ENCODE measurements at places on chromosomes 4 and X.
A peak's percentile ranks its signal among the peaks of the same experiment; 100 is the strongest.

GRCh38 chr4:20065952-20066351 lies 185.8 kb upstream of the SLIT2 start:
- no peak for DNase-seq

DNA sequence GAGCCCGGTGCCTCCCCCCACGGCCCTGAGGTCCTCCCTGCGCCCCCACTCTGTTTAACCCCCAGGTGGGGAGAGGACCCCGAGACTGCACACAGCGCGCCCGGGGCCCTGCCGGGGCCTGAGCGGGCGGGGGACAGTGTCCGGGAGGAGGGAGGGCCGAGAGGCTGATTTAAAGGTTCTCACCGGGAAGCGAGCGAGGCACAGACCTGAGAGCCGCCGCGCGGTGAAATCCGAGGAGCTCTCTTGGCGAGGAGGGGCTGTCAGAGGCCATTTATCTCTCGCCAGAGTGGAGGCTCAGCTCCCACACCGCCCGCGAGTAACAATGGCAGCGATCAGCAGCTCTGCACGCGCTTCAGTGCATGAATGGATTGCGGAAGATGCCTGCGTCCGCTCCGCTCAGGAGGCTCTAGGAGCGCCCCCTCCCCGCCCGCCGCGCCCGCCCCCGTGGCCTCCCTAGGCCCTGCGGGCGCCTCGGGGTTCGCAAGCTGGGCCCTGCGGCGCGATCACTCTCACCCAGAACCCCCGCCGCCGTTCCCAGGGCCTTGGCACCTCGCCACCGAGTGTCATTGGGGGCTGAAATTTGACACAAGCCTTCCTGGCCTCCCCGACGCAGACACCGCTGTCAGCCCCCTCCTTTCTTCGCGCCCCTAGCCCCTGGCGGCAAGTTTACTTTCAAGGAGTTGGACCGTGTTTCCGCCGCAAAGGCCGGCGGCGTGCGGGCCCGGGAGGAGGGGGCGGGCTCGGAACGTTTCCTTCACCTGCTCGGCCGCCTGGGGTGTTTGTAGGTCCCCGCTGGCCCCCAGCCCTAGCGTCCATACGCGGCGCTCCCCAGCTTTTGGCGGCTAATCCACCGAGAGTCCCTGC lies 48.7 kb upstream of the BCOR start:
- peak; percentile 23 for DNase-seq

DNA sequence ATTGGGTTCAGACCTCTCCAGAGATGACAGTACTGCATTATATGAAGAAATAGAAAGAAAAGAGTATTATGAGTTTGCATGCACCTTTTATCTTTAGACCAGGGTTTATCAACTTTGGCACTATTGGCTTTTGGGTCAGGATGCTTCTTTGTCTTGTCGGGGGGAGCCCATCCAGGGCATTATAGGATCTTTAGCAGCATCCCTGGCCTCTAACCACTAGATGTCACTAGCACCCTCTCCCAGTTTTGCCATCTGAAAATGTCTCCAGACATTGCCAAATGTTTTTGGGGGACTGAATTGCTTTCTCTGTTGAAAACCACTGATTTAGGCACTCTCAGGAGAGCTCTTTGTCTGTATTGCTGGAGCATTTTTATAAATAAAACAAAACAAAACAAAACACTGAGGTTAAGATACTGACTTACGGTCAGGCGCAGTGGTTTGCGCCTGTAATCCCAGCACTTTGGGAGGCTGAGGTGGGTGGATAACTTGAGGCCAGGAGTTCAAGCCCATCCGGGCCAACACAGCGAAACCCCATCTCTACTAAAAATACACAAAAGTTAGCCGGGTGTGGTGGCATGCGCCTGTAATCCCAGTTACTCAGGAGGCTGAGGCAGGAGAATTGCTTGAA lies 23.6 kb downstream of the CA5B start:
- DNase-seq, result peak; percentile 1

DNA sequence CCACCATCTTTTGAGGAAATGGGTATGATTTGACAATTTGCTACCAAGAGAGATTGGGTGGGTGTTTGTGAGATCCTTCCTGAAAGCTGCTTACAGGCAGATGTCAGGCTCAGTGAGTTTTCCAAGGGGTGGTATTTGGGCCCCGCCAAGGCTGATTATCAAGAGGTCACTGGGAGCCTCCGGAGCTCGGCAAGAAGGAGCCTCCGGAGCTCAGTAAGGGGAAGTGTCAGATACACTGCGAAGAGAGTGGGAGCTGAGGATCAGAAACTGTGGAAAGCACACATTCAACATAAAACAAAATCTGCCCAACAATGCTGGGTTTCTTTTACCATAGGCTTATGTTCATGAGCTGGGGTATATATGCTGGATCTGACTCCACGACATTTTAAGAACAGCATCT lies 714 bp downstream of the RTL3 start:
- DNase-seq, result no peak

- peak; percentile 21 for DNase-seq
Measured at GRCh38 chr4:38531141-38531727, 132.8 kb upstream of the KLF3 start.

- no peak for DNase-seq
Measured at GRCh38 chr4:6663596-6664393, 23.3 kb downstream of the MRFAP1 start.

GRCh38 chr4:139403462-139403861 lies 50.5 kb upstream of the RAB33B start:
- no peak for DNase-seq

- no peak for DNase-seq
Measured at GRCh38 chr4:23163647-23164436, 471.1 kb downstream of the GBA3 start.

GRCh38 chrX:18755651-18756050 lies 48.2 kb downstream of the PPEF1 start:
- DNase-seq, result no peak

DNA sequence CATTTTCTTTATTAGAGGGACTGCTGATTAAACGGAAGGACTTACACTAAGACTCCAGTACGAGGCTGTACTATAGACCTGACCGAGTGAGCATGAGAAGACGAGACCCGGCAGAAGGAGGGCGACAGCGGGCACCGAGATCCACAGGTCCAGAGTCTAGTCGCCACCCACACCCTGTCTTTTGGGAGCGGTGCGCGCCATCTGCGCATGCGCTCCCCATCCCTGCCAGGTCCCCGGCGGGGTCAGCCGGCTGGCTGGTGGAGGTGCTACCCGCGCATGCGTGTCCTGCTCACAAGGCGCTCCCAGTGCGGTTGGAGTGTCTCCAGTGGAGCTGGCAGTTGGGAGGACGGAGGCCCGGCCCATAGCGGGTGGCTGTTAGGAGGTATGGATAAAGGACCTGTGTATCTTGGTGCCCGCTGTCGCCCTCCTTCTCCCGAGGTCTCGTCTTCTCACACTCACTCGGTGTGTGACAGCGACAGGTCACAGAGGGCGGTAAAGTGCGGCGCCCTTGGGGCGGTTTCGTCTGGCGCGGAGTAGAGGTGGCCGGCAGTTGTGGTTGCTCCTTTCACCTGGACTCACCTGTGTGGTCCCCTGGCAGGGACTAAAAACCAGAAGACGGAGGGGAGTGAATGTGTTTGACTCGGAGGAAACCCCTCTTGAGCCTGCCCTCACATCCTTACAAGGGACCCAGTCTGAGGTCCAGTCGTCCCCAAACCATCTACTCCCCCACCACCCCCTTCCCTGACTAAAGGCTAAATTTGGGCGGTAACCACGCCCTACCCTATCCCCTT lies 7.6 kb upstream of the HSD17B10 start:
- peak; percentile 68 for DNase-seq

DNA sequence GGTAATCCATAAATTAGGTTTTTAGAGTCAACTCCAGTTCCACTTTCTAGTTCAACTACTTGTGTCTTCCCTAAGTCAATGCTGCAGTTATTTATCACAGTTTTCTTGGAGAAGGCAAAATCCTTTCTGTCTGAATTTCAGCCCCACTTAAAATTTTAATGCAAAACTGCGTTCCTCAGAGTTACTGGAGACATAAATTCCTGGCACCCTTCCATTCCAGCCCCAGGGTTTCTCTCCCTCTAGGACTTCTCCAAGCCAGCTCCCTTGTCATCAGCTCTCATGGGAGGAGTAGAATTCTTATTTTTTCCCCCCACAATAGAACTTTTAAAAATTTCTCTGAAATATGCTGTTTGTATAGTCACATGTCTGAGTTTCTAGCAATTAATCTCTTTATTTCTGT lies 50.6 kb upstream of the PHOX2B start:
- DNase-seq, result no peak

- DNase-seq, result no peak
Measured at GRCh38 chr4:5691491-5692132, 16.7 kb downstream of the EVC2 start.

GRCh38 chrX:17375637-17376430 lies 834 bp downstream of the NHS start:
- no peak for DNase-seq

DNA sequence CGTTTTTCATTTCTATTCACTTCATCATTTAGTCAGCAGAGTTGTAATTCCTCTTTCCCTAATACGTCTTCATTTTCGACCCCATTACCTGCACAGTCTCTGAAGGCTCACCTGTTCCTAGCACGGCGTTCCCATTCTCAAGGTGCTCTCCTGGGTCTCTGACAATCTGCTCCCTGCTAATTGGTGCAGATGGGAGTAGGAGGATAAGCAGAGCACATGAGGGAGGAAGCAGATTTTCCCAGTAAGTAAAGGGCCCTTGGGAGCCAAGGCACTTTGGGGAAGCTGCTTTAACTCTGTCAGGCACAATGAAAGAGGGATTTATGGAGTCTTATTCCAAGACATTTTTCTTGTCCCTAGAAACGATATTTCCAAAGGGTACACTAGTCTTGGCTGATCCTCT lies 466.4 kb downstream of the STIM2 start:
- peak; percentile 62 for DNase-seq

DNA sequence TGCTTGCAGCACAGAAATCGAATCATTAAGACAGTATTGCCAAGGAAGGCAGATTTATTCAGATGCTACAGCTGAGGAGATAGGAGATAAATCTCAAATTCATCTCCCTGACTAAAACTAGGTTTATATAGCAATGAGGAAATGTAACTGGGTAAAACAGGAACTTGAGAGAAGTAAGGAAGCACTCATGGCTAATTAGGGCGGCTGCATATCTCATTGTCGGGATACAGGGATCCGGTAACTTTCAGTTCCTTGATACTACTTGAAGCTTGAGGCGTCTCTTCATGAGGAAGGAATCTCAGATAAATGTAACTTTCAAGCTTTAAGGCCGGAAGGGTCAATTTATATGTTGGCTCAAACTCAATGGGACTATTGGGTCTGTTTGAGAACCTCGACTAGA lies 129.2 kb upstream of the WDR1 start:
- no peak for DNase-seq

DNA sequence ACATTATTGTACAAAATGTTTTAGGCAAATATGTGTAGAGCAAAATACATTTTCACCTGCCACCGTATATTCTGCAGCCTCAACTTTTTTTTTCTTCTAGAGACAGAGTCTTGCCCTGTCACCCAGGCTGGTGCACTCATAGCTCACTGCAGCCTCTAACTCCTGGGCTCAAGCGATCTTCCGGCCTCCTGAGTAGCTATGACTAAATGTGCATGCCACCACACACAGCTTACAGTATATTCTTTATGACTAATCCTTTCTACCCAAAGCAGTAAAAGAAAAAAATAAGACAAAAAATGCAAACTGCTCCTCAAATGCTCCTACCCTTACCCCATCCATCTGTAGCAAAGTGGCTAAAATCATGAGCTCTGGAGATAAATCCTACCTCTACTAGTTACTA lies 426.3 kb downstream of the KCNIP4 start:
- no peak for DNase-seq

DNA sequence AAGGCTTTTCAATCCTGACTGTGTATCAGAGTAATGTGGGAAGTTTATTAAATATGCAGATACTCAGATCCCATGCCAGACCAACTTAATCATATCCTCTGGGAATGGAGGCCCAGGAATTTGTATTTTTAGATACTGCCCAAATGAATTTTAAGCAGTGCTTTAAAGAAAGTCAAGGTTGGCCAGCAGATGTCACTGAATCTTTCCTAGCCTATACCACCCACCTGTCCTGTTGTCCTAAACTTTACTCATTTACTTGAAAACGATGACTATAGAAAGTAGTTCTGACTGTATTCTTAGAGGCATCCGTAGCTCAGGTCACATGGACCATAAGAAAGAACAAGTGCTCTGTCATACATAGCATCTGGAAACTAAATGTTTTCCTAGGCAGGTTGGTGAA lies 79.9 kb downstream of the AMOT start:
- no peak for DNase-seq

DNA sequence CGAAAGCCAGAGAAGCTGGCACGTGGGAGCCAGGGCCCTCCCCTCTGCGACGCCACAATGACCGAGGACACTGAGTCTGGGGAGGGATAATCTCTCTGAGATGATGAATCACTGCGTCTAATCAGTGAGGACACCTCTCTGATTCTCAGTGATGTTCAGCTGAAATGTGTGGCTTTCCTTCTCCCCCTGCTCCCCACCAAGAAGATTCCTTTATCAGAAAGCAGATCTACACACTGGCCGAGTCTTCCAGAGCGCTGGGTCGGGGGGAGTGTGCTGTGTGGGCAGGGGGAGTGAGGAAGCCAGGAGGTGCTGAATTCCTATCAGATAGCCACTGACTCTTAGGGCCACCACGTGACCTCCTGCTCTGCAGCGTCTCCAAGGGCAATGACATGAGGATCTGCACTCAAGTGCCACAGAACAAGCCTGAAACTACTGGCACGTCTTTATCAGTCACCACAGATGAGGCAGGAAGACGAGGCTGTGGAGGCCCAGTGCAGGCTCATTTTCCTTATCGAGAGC lies 89.2 kb downstream of the GATB start:
- DNase-seq, result no peak
